H4 (cell line): ENCODE measurements at places on chromosomes 12 and 14.

DNA sequence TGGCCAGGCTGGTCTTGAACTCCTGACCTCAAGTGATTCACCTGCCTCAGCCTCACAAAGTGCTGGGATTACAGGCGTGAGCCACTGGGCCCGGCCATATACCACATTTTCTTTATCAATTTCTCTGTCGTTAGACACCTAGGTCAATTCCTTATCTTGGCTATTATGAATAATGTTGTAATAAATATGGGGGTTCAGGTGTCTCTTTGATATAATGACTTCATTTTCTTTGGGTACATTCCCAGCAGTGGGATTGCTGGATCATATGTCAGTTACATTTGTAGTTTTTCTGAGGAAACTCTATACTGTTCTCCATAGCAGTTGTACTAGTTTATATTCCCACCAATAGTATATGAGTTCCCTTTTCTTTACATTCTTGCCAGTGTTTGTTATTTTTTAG lies 67.8 kb upstream of the DDHD1 start:
- no peak for DNase-seq

DNA sequence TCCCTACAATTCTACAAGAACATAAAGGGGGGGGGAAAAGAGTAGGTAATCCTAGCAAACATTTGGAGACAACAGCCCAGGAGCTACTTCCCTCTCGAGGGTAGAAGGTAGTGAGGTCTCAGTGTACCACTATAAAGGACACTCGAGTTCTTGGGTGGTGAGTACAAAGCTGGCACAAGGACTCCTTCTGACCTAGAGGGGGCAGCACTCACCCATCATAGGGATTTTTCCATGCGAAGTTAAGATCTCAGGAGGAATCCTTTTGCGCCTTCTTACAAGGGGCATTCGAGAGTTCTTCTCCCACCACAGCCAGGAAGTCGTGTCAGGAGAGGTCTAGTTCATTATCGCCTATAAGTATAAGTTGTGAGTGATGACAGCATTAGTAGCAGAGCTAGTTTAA lies 200.2 kb upstream of the RBM19 start:
- no peak for DNase-seq

DNA sequence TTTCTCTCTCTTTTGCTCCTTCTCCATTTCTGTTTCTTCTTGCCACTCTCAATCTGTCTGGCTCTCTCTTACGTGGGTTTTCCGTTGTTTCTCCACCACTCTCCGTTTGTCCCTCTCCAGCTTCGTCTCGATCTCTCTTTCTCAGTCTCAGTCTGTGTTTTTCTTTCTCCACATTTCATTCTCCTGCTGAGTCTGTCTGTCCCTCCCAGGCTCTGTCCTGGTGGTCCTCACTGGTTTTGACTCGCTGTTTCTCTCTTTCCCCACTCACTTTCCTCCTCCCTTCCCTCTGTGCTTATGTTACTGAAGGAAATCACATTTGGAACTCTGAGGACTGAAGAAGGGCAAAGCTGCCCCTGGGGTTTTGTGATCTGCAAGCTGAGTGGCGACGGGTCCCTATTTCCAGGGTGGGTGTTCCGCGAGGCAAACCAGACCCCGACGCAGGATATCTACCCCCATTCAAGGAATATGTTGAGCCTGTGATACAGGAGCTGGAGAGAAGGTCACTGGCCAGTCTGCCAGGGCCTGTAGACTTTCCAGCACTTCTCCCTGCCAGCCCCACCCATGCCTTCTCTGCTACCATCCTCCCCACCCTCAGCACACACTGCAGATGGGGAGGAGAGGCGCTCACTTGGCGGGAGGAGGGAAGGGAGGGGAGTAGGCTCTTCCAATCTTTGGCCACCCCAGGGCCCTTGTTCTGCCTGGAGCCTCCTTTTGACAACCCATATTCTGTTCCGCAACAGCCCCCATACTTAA lies 102.7 kb upstream of the MAP1LC3B2 start:
- DNase-seq: no peak

DNA sequence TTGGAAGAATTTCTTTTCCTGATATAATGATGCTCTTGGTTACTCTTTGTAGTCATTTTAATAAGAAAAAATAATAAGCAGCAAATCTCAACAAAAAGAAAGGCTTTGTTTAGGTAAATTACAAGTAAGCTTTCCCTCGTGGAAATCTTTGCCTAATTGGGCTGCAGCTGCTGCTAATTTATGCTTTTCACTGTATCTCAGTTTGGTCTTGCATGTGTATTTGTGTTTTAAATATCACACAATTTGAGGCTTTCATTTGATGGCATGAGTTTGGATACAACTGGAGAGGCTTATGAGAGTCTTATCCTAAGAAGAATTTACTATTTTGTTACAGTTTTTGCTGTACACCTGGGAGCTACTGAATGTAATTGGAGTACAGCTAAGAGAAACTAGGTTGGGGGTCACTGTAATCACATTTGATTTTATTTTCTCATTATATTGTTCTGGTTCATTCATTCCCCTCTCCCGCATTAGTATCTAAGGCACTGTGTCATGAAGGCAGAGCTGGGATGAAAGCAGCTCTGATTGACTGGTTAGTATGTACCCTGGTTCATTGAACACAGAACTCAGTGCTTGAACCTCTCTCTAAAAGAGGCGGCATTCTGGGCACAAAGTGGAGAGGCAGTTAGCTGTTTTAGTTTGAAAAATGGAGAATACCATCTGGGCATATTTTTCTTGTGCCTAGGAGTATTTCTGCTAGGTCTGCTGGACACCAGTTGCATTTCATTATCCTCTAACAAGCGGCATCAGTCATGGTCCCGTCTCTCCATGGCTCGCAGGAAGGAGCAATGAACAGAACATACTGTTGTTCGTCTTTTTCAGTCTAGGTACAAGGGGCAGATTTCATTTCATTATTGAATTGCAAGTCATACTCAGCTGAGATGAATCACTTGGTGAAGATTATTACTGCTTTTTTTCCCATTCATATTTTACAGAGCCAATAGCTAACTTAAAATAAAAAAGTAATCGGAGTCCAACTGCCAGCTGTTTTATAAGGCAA lies 118.0 kb upstream of the TMEM260 start:
- no peak for DNase-seq

- DNase-seq: no peak
Observed at GRCh38 chr12:112627851-112628250, 163.7 kb upstream of the RPH3A start.

GRCh38 chr12:115324949-115325593 lies 641.1 kb upstream of the TBX3 start:
- DNase-seq: no peak

- DNase-seq: no peak
Observed at GRCh38 chr12:65791400-65791799, 32.9 kb upstream of the HMGA2 start.

- no peak for DNase-seq
Observed at GRCh38 chr14:73623504-73624054, 11.3 kb downstream of the ACOT6 start.

DNA sequence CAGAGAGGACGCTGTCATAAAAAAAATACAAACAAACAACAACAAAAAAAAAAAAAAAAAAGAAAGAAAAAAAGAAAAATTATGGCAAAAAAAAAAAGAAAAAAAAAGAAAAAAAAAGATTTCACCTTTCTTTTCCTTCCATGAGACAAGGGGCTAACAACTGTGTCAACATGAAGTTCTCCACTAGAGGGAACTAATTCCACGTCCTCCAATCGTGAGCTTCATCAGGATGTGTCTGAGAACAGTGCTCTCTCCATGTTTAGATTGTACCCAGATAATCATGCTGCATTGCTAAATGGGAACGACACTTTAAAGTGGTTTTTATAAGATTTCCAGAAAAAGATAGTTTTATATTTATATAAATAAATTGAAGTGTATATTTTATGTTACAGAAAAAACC lies 96.2 kb upstream of the PTPRB start:
- DNase-seq: peak; percentile 75
